ENCODE measurements at places on chromosomes 3 and 15. TPM values are rescaled to one million over a fixed set of nuclear protein-coding genes. Genes with fewer than 3 reads are reported as not detected.

- DNase-seq: no peak
These were observed 106.6 kb downstream of the SSR3 start for GRCh38 chr3:156448300-156448699.

DNA sequence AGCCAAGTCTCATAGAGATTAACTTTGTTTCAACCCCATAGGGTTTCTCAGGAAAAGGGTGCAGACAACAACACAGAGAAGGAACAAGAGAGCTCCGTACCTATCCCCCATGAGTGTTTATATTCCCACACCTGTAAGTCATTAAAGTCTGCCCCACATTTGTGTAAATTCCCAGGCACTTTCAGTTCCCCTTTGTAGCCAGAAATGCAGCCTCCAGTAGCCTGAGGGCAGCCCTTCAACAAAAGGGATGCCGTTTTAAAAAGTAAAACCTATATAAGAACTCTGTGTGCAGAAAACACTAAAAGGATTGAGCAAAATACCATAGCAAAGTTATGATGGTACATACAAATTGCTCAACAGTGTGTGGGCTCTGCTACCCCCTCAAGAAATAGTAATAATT is 59.7 kb upstream of the TMEM108 start:
- DNase-seq: no peak

DNA sequence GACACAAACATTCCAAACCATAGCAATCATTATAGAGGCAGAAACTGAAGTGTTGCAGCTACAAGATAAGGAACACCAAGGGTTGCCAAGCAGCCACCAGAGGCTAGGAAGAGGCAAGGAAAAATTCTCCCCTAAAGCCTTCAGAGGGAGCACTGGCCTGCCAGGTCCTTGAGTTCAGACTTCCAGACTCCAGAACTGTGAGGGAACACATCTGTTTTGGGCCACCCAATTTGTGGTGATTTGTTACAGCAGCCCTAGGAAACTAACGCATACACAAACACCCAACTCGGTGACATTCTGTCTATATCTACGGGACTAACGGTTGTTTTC is 54.6 kb downstream of the MB21D2 start:
- DNase-seq: no peak

The NUP210 gene
- 1.7 TPM for total RNA-seq

The KBTBD8 gene
- total RNA-seq: 2.8 TPM

The SNTN gene
- not detected for total RNA-seq

The TPRG1 gene
- total RNA-seq: 1.8 TPM

The EXD1 gene
- total RNA-seq: not detected
